ENCODE measurements at places on chromosomes 16 and 17. TPM values are rescaled to one million over a fixed set of nuclear protein-coding genes. Genes with fewer than 3 reads are reported as not detected.

- DNase-seq = no peak
These were observed 13.8 kb upstream of the SP6 start for GRCh38 chr17:47864791-47865216.

DNA sequence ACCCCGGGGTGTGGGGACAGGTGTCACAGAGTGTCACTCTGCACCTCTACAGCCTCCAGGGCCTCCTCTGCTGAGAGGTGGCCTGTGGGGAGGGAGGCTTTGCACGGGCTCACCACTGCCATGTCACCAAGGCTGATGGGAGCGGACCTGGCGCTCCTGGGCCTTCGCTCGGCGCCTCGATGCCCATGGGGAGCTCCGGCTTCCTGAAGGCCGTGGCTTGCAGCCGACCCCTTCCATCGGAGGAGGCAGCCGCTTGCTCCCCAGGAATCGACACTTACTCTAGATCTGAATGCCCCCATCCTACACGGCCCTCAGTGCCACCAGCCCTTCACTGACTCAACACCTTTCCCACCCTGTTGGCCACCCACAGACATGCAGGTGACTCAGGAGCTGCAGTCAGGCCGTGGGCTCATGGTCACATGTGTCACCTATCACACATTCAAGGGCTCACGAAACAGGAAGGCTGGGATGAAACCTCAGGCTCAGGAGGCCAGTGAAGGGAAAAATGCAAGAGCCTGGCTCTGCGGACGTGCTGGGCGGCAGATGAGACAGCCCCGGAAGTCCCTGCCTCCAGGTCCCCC lies 11.9 kb downstream of the LGALS3BP start:
- DNase-seq = no peak

KCNH6 gene
- total RNA-seq = 1.3 TPM

SLC38A7 gene
- total RNA-seq = 4.2 TPM

GRCh38 chr16:57534337-57534880 lies 2.0 kb downstream of the CCDC102A start:
- DNase-seq = no peak
